Activated CD4-positive, alpha-beta T cell treated with anti-CD3 and anti-CD28 coated beads, Interleukin-2, Interleukin-6, amounts not matched to agents 100 ng/mL and 50 ng/mL, durations not matched to agents 16 hours and 8 hours (primary cell): ENCODE measurements at places on chromosomes 1 and 21.

DNA sequence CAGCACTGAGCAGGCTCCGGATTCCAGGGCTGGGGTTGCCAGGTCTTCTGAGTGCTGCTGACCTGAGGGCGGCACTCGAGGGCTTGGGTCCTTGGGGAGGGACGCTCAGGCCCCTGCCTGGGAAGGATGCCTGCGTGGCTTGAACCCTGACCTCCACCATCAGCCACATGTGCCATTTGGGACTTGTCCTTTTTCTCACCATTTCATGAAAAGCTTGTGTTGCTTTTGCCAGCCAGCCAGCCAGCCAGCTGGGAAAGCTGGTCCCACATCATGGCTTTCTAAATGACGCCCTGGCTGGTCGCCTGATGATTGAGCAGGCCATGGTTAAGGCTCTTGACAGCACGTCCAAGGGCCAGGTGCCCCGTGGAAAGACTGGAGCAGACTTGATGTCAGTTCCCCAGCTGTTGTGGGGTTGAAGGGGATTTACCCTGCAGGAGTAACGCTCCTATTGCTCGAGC, 168.7 kb downstream of the CAMTA1 start:
- DNase-seq, result no peak

DNA sequence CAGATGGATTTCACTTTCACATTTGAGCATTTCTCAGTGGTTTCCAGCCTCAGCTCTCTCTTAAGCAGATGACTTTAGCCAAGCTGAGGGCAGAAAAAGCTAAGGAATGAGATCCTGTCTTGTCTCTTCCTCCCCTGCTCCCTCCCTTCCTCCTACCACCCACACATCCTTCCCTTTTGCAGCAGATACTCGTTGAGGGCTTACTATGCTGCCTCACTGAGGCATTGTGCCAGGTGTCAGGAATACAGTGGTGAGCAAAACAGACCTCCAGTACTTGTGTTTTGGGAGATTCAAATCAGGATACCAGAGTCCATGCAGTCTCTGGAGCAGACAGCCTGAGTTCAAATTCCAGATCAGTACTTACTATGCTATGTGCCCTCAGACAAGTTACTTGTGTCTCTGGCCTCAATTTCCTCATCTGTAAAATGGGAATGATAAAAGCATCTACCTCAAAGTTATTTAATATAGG, 43.2 kb downstream of the KIF26B start:
- DNase-seq, result no peak

DNA sequence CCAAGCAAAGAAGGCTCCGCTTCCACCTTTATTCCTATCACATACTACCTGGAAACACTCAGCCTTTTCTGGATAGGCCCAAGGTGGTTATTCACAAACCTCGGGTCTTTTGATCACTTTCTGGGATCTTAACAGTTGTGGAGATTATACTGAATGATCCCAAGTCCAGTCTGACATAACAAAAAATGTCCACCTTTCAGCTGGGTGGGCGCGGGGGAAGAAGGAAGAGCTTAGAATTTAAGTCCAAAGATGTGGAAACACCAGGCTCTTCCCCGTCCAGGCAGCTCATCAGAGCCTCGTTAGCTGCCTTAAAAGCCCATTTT, 338 bp upstream of the C1orf53 start:
- no peak for DNase-seq

DNA sequence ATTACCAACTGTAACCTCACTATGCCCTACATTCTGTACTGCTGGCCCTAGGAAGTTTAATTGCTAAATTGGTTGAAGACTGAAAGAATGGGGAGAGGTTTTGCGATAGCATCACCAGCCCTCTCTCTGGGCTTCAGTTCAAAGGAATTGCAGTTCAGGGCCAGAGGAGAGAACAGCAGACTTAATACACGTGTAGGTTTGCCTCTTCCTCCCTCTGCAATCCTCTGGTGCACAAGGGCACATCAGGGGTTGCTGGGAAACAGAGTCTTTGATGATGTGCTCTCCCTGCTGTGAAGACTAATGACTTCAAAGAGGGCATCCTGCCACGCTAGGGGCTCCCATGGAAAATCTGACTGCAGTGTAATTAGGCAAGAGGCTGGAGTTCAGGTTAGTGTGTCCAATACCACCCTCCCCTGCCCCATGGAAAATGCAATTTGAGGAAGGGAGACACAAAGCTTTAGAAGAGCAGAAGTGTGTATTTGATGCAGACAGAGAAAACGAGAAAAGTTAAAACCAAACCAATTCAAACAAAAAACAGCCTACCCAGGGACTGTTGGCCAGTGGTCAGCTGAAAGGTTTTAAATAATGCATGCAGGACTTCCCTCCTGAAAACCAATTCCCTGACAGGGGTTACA, 167.9 kb downstream of the ASTN1 start:
- DNase-seq, result no peak

GRCh38 chr1:111717450-111717849, 21.7 kb downstream of the INKA2 start:
- no peak for DNase-seq

GRCh38 chr1:96361271-96361856, 360.2 kb upstream of the PTBP2 start:
- DNase-seq, result no peak

GRCh38 chr1:64245495-64245894, 42.1 kb downstream of the UBE2U start:
- no peak for DNase-seq

DNA sequence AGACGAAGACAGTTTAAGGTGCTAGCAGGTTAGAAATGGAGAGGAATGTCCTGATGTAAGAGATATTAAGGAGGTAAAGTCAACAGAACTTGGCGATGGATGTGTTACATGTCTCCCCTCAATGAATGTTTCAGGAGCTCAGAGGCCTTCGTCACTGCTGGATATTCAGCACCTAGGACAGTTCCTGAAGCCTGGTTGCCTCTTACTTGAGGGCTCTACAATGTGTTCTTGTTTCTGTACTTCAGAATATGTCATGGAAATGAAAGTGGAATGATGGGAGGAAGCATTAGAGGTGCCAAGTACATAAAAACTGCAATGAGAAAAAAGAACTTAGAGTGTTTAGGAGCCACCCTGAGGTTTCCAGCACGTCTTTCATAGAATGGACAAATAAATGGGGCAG, 17.7 kb downstream of the TNR start:
- DNase-seq, result peak; percentile 30

DNA sequence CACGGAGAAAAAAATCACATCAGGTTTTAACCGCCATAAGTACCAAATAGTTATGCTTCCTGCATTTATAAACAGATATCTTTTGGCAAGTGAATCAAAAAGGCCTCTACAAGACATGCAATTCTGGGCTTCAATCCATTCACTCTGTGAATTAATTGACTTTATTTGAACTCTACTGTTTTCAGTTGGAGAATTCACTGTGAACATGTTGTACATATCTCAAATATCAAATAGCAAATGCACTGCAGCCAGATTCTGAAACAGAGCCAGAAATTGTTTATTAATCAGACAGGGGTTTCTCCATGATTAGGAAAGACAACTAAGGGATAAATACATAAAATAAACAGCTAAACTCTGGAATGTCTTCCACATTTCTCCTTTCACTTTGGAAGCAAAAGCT, 445.4 kb upstream of the NFIA start:
- DNase-seq, result no peak

GRCh38 chr1:36351227-36351977, 28.0 kb upstream of the EVA1B start:
- DNase-seq, result no peak

- no peak for DNase-seq
These were observed 548.1 kb downstream of the BRINP3 start for GRCh38 chr1:189929501-189930099.

DNA sequence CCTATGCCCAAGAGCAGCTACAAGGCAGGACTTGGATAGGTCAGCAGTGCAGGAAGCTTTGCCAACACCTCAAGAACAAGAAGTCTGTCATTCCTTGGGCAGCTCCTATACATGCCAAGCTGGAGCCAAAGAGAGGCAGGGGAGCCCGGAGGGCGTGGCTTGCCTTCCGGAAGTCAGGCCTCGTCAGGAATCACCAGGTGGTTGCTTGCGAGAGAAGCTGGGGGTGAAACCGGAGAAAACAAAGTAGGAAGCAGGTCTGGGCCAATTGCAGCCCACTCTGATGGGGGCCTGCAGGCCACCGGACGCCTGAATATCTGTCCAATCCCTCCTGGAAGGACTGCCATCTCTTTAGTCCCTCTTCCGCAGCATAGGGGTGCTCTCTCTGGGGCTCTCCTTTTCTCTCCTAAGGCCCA, 794 bp upstream of the FAM76A start:
- no peak for DNase-seq

DNA sequence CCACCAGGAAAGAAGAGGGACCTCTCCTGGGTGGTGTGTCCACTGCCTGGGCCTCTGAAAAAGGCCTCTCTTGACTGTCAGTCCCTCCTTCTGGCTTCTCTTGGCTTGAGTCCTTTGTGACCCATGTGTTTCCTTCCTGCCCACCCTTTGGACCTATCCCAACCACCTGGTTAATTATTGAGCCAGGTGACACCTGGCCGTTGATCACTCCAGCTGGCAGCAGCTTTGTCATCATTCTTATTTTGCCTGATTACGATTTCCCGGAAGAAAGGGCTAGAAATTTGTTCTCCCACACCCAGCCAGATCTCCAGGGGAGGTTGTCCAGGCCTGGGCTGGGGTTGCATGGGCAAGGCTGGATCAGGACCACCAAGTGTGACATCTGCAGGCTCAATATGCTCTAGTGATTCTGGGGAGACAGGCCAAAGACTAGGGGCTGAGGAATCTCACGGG, 24.8 kb downstream of the CSF1 start:
- no peak for DNase-seq

DNA sequence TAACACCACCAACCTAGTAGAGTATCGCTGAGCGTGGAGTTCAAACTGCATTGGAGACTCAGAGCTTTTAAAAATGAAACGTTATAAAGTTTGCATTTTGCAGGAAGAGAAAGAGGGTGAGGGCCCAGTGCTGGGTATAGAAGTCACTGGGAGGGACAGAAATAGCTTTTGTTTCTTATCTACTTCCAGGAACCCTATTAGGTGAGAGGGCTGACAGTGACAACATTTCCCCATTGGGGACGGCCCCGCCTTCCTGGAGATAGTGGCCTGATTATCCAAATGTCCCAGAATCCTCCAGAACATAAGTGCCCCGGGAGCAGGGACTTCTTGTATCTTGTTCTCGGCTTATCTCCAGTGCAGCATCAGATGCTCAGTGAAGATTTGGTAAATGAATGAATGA, 574.9 kb downstream of the PTPRU start:
- no peak for DNase-seq

DNA sequence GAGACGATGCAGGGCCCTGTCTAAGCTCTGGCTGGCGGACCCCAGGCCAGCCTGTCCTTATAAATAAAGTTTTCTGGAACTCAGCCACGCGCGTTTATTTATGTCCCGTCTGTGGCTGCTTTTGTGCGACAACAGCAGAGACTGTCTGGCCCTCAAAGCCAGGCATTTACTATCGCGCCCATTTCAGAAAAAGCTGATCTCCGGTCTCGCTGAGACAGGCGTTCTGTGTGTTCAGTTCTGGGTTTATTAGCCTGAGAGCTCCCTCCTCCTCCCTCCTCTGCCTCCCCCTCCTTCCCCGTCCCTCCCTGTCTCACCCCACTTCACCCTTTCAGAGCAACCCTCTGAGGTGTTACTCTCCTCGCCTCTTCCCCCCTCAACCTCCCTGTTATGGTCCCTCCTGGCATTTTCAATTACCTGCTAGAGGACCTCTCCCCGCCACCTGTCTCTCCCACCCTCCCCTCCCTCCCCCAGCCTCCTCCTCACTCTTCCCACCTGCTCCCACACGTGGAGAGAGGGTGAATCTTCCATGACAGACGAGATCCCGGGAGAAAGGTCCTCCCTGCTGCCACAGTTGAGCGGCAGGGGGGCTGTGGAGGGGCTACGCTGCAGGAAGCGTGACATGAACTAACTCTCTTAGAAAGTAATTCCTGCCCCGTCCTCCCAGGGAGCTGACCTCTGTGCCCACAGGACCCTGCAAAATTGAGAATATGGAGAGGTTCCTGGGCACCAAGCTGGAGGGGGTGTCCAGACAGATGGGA, 59.9 kb downstream of the SPSB1 start:
- no peak for DNase-seq

DNA sequence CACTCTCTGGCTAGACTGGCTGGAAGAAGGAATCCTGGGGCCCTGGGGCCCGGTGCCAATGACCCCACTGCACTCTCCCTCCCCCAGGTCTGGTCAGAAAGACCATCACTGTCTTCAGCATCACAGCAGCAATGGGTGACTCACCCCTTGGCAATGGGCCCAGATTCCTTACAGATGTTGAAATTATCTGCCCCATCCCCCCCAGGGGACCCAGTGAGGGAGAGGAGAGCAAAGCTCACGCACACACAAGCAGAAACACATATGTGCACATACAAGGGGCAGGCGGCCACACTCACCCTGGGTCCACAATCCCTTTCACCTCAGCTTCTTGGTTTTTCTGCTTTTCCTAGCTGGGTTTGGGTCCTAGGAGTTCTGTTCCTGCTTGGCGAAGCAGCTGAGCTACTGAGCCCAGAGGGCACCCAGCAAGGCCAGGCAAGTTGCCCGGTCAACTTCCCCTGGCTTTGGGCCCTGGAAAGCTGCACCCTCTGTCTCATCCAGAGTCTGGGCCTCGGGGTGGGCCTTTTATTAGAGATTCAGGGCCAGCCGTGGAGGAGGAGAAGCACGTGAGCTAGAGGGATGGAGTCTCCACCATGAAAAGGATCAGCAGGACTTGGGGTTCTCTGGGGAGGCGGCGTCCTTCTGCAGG, 2.6 kb downstream of the COL16A1 start:
- no peak for DNase-seq

DNA sequence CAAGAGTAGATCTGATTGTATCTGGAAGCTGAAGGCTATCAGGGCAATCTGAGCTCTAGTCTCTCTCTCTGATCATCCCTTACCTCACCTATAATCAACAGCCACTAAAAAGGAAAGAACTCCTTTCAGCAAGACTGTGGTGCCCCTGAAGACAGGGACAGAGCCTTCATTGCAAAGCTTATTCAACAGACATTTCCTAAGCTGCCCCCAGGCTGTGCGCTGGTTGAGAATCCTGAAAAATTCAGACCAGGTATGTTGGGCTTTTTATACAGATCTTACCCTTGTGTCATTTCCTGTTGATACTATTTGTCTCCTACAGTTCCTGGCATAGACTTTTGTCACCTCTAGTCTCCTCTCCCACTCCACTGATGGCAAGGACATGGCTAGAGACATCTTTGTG, 63.3 kb upstream of the PLA2G4A start:
- DNase-seq, result no peak

- peak; percentile 1 for DNase-seq
These were observed 26.5 kb downstream of the RIPPLY3 start for GRCh38 chr21:37032877-37033471.

DNA sequence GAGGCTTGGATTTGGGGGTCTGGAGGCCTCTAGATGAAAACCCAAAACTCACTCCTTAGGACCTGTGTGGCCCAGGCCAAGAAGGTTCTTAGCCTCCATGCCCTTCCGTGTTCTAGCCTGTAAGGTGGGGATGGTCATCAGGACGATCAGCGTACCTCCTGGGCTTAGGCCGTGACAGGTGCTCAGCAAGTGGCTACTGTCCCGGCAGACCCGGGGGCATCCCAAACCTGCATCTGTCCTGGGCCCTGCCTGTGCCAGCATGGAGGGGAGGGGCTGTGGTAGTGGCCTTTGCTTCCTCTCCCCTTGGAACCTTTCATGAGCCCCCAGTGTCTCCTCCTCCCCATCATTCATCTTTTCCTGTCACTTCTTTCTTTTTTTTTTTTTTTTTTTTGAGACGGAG, 22.7 kb upstream of the TRAPPC10 start:
- no peak for DNase-seq
